Brain (organoid and tissue), 16 donors: ENCODE measurements at places on chromosomes 12 and 14.

DNA sequence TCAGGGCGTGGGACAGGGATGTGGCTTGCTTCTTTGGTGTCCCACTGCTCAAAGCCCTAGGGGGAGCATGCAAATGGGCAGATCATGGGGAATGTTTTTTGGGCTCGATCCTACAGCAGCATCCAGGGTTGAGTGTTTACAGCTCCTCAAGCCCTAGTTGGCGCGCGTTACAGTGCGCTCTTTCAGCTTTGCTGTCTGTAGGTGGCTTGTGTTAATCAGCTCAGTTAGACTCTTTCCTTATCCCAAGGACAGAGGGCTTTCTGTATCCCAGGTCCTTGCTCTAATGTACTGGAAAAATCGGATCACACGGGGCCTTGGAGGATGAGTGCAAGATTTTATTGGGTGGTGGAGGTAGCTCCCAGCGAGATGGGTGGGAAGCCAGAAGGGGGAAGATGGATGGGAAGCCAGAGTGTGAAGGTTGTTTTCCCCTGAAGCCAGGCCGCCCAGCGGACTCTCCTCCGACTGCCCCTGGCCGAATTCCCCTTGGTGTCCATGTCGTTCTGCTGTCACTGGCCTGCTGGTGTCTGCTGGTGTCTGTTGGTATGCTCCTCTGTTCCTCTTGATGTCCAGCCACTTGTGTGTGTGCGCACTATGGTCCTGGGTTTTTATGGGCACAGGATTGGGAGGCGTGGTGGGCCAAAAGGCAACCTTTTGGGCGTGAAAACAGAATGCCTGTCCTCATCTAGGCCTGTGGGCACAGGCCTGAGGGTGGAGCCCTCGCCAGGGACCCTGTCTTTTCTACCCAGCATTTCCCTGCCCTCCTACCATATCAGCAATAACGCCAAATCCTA lies 10.7 kb upstream of the TXNRD1 start:
- no peak for DNase-seq

- DNase-seq, result no peak
Measured at GRCh38 chr12:49043856-49044258, 16.7 kb downstream of the KMT2D start.

DNA sequence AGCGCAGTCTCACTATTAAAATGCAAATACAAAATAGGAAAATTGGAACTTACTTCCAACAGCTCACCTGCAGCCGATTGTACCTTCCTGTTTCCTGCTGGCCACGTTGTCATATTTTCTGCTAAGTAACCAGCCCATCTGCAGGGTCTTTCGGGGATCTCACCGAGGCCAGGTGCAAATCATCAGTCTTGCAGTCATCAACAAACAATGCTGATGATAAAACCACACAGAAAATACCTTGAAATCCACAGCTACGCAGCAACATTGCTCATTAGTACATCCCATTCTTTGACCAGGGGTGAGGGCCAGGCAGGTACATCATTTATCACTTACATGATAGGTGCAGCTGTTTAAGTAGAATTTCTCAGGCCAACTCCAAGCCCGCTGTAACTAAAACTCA lies 406.9 kb downstream of the TMEM121 start:
- no peak for DNase-seq

DNA sequence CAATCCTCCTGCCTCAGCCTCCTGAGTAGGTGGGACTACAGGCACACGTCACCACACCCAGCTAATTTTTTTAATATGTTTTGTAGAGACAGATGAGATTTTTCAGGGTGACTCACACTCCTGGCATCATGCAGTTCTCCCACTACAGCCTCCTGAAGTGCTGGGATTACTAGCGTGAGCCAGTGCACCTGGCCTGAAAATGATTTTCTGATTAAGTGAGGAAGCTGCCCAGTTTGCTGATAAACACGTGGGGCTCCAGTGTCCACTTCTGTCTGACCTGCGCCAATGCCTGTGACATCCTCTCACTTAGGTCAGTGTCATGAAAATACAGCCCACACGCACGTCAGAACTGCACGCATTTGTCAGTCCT lies 37.0 kb upstream of the SFSWAP start:
- no peak for DNase-seq

DNA sequence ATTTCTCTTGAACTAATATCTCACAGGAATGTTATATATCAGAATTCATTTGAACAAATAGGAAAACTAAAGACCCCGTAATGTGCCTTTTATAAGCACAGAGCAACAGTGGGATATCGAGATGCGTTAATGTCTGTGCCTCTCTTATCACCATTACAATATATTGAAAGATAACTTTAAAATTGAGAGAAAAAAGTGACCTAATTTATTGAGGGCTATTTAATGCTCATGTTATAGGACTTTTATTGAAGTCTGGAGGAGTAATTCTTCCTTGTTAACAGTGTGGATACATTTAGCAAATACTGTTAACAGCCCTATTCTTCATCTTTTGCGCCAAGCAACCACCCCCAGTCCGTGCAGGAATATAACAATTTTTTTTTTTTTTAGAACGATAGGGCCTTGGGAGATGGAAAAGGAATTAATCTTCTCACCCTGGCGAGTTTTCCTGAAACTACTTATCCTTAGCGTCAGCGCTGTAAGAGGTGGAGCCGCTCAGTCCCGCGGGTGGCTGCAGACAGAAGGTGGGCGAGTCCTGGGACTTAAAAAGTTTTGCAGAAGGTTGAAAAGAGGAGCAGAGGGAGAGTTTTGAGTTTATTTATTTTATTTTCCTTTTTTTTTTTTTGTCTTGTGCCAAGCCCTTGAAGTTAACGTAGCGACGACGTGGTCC lies 11.0 kb downstream of the FOXG1 start:
- peak; percentile 50 for DNase-seq

- no peak for DNase-seq
Measured at GRCh38 chr14:33509454-33509853, 441.4 kb downstream of the EGLN3 start.

- no peak for DNase-seq
Measured at GRCh38 chr14:105388110-105388951, 10.0 kb upstream of the TEX22 start.

DNA sequence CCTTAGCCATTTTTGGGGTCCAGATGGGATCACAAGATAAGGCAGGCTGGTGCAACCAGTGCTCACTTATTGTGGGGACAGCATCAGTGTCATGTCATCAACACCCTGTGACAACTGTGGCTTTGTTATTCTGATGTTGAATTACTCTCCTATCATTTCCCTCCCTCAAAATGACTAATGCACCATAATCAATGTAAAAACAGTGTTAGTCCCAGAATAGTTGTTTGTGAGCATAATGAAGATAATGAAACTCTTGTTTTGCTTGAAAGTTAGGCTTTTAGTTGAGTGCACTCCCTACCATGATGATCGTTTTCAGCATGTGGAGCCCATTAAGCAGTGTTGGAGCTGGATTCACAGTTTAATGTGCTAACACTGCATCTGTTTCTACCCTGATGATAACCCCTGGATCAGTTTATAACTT lies 151.4 kb downstream of the TMTC2 start:
- no peak for DNase-seq

GRCh38 chr14:104774453-104775072 lies 21.0 kb downstream of the AKT1 start:
- no peak for DNase-seq

DNA sequence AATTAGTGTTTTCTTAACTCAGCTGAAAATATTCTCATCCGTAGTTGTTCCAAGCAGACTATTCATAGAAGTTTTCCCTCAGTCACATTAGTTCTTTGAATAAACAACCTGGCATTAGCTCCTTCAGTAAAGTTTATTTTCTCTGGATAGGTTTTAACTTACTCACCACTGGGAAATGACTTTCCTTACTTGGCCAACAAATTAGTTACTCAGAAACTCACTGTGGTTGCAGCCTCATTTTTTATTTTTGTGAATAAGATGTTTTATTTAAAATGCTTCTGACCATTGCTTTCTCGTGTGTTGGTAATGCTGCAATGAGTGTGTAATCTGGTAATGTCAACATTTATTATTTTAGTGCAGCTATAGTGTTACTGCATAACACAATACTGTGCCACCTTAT lies 74.9 kb downstream of the NOVA1 start:
- DNase-seq, result no peak

DNA sequence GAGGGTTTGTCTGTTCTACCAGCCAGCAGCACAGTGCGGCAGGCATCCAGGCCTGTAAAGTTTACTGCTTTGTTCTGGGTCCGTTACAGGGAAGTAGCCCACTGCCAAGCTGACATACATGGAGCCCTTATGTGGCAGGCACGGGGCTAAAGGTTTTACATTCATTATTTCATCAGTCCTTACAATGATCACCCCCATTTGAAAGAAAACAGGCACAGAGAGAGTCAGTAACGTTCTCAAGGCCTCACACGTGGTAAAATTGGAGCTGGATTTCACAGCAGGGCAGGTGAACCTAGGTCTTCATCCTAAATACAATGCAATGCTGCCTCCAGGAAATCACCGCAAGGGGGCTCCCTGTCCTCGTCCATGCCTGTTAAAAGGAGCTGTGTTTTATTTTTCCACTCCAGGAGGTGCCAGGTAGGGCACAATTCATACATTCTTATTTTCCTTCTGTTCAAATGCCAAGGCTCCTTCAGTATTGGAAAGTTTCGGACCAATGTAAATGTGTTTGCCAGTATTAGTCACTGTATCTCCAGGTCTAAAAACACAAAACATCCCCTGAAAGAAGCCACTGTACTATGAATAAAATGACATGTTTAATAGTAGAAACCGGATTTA lies 172.2 kb upstream of the GZMB start:
- peak; percentile 48 for DNase-seq

DNA sequence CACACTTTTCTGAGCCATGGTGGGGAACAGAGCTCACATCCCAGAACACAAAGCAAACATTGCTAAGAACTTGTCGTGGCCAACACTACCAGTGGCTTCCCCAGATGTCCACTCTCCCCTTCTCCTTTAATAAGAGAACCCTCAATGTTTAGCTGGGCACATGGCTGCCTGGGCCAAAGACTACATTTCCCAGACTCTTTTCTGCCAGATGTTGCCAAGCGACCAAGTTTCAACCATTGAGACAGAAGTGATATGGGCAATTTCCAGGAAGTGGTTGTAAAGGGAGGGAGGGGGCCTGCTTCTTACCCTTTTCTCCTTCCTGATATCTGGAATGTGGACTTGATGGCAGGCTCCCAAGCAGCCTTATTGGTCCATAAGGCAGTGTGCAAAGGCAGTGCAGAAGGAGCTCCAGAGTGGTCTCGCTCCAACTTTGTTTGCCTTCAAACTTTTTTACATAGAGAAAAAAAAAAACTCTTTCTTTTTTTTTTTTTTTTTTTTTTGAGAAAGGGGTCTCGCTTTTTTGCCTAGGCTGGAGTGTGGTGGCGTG lies 24.9 kb upstream of the JDP2 start:
- no peak for DNase-seq

DNA sequence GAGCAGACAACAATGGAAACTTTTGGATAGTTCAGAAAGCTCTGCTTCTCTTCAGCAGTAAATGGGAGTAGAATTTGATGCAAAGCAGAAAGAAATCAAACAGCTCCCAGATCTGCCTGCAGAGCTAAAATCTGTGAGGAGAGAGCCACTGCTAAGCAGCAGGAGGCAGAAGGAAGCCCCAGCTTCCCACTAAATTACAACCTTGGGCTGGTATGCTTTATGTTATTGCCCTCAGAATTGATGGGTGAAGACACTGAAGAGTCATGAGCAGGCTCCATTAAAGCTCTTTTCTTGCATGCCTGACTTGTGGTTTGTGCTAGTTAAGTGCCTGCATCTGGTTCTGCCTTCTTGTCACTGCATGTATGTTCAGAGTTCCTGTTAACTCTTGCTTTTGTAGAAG lies 8.4 kb downstream of the ZC2HC1C start:
- no peak for DNase-seq

- peak; percentile 83 for DNase-seq
Measured at GRCh38 chr12:53984901-53985691, at the start of gene HOXC10. HOXC10 (plus strand) TSS chr12:53985146; CDS start chr12:53985260, 114 bp downstream.

DNA sequence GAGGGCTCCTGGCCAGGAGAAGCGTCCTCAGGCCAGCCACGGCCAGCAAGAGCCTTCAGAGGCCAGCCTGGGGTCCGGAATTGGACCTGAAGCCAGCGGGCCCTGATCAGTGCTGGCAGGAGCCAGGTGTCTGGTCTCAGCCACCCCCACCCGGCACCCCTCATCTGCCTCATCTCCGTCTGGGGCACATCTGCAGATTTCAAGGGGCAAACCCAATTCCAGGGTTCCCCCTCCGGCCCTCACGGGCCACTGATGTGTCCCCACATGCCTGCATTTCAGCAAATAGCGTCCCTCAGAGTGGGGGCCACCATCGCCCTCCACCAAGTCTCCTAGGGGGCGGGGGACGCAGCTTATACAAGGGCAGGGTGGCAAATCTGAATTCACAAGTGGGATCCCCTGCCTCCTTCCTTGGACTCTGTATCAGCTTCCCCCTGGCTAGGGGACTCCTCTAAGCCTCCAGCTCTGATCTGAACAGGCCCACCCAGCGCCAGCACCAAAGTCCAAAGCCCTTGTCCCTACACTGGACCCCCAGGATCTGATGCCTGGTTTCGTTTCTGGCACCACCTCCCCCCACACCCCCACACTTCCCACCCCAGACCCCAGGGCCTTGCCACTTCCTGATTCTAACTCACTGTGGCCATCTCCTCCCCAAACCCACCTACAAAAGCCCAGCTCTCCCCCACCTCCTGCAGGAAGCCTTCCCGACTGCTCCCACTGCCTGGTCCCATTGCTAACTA lies 10.1 kb downstream of the TMEM179 start:
- DNase-seq, result no peak

- no peak for DNase-seq
Measured at GRCh38 chr14:61670576-61670975, 24.7 kb upstream of the HIF1A start.

DNA sequence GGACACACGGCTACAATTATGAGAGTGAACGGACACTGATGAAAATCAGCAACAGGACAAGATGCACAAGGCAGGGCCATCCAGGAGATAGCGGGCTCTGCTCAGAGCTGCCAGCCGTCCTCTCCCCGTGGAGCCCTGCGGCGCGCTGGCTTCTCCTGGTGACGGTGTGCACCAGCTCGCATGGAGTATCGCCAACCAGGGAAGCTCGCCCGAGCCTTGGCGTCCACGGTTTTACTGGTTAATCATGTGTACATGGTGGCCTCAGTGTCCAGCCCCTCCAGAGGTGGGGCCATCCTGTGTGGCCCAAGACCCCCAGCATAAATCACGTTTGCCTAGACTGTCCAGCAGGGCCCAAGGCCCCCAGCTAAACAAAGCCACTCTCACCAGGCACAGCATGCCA lies 31.2 kb upstream of the DYNC1H1 start:
- DNase-seq, result no peak

- no peak for DNase-seq
Measured at GRCh38 chr14:72104011-72104613, 171.9 kb downstream of the RGS6 start.

DNA sequence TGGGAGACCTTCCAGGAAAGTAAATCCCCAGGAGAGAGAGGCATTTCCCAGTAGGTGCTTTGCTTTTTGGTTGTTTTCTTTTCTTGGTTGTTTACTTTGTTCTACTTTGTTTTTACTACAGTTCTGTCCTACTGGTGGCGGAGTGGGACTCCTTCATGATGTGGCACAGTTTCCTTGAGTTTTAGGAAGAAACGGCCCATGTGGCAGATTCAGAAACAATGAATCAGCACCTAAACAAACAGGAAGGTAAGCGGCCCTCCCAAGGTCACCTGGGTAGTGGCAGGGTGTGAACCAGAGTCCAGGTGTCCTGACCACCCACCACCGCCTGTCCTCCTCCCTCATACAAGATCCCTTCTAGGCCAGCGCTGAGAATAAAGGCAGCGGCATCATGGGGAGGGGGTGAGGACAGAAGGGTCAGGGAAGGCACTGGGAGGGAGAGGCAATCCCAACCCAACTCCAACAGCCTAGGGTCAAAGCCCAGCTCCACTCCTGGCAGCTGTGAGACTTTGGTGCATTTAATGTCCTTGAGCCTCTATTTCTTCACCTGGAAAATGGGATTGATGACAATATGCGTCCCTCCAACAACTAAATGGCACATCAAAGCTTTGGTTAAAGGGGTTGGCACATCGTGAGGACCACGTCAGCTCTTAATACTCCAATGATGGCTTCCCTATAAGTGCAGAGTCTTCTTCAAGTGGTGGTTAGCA lies 111.5 kb upstream of the BCL2L14 start:
- no peak for DNase-seq
